G401 (cell line): ENCODE measurements at places on chromosomes 6 and 20. TPM values are rescaled to one million over a fixed set of nuclear protein-coding genes. Genes with fewer than 3 reads are reported as not detected.
A peak's percentile ranks its signal among the peaks of the same experiment; 100 is the strongest.

The PLAGL1 gene
- 5.5 and 9.9 TPM in 2 replicates for total RNA-seq

The TLDC2 gene
- 0.14 and 1.2 TPM in 2 replicates for total RNA-seq

GRCh38 chr6:127058027-127058426 is 60.4 kb upstream of the RSPO3 start:
- no peak for DNase-seq

DNA sequence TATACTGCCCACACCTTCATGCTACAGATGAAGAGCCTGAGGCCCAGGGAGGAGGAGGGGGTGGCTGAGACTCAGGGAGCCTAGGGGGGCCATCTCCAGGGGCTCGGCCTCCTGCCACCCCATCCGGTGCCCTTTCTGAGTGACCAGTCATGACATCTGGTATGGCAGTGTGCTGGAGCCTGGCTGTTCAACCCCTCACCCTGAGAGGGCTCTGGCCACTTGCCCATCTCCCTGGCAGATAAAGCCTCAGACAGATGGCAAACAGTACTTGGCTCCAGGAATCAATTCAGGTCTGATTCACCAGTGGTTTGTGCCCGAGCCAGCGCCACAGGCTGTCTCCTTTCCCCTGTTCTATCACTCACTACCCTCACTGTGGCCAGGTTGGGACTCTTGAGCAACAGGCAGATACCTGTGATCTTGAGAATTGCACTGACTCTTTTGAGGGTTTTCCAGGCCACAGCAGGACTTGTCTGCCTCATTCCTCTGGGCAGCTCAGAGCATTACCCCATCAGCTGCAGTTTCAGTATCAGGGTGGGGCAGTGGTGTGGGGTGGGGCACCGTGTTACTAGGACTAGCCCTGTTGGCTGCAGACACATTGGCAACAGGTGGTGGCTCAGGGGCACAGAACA is 22.8 kb downstream of the SRSF3 start:
- DNase-seq = peak; percentile 85

DNA sequence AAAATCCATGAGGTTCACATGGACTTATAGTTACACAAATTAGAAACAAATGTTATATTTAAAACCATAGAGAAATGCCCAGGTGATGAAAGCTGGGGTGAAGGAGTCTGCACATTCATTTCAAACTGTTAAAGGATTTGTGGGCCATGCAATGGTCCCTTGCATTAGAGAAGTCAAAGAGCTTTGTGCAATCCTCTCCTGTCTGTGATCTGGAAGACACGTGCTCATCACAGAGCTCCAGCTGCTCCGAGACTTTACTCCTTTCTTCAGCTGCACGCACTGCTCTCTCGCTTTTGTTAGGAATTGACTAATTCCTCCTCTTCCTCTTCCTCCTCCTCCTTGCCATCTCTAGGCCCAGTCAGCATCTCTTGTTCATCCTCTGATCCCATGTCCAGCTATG is 4.1 kb upstream of the AIF1 start:
- DNase-seq = no peak
